Hematopoietic multipotent progenitor cell treated with erythropoietin and hydrocortisone succinate and interleukin-3 and kit ligand, for 15 days (in vitro differentiated cells): ENCODE measurements at places on chromosomes 5 and 9.

GRCh38 chr5:65395526-65396155 is 86.1 kb downstream of the ADAMTS6 start:
- DNase-seq = no peak

- DNase-seq = no peak
These were observed 63.8 kb downstream of the BNC2 start for GRCh38 chr9:16806674-16807073.

GRCh38 chr5:98813755-98814154 is 40.3 kb downstream of the RGMB start:
- DNase-seq = no peak

- DNase-seq = no peak
These were observed 24.4 kb upstream of the SYNPO start for GRCh38 chr5:150616024-150616470.

- no peak for DNase-seq
These were observed 23.7 kb upstream of the STARD4 start for GRCh38 chr5:111535879-111536549.

- DNase-seq = peak; percentile 36
These were observed 263.2 kb downstream of the DMAC1 start for GRCh38 chr9:7536310-7536939.

DNA sequence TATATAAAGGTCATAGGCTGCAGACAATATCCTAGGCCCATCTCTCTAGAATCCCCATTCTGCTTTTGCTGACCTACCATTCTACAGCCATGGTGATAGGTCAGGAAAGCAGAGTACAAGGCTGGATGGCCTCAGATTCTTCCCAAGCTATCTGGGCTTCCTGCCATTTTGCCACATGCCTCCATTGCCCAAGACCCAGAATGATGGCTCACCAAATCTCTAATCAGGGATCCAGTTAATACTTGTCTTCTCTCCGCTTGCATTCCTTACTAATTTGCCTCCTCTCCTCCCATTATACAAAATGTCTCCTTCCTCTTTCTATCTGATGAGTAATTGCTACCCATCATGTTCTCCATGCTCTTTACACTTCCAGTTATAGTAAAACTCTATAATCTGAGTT is 22.7 kb upstream of the NDUFS4 start:
- no peak for DNase-seq

- DNase-seq = no peak
These were observed 585.7 kb upstream of the ZNF608 start for GRCh38 chr5:125331987-125332598.

GRCh38 chr9:29439961-29440360 is 1866.7 kb upstream of the C9orf72 start:
- DNase-seq = no peak

- DNase-seq = no peak
These were observed 51.3 kb downstream of the LMX1B start for GRCh38 chr9:126664900-126665643.

GRCh38 chr9:133584559-133585476 is 24.4 kb downstream of the FAM163B start:
- no peak for DNase-seq

DNA sequence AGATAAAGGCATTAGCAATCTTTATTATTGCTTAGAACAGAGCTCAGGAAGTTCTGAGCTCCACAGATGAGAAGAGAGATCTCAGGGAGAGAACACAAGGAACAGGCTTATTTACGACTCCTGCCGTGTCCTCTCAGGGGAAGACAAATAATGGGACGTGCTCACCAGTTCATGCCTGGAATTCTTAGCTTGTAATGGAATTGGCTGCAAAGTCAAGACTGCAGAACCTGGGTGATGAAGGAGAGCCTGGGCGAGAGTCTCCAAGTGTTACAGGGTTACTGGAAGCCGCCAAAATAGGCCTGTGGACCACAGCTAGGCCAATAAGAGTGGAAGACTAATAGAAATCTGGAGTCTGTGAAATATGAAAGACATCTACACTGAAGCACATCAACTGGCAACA is 174.5 kb upstream of the ADAMTSL1 start:
- no peak for DNase-seq

- DNase-seq = no peak
These were observed 179.1 kb downstream of the AUH start for GRCh38 chr9:91182429-91183225.

DNA sequence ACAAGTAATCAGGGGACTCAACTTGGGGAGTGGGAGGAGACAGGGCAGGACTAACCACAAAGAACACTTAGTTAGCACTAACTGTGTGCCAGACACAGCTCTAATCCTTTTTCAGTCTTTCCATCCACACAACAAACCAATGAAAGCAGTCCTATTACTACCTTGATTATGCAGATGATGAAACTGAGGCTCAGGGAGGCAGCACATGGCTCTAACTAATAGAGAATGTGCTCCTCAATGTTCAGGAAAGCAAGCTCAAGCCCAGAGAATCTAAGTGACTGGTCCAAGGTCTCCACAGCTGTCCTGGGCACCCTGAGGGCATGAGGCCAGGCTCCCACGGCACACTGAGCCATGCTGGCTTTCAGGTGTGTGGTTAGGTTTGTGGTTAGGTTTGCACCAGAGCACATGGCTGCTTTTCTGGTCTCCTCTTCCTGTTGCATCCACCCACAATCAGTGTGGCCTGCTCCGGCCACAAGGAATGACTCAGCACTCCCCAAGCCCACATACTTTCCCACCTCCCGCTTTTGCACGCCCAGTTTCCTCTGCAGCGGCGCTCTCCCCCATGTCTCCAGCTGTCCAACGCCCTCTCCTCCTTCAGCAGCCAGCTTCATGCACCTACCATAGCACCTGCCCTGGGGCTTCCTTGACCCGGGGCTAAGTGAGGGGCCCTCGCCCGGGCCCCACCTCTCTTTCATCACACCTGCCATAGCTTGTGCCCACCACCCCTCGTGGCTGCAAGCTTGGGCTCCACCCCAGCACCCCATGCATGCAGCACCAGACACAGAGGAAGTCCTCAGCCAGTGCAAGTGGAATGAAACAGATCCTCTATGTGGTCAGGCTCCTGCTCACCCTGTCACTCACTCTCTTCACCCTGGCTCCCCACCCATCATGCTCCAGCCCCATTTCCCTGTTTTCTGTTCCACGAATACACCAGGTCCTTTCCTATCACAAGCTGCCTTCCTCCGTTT is 133.1 kb downstream of the GABBR2 start:
- DNase-seq = no peak

DNA sequence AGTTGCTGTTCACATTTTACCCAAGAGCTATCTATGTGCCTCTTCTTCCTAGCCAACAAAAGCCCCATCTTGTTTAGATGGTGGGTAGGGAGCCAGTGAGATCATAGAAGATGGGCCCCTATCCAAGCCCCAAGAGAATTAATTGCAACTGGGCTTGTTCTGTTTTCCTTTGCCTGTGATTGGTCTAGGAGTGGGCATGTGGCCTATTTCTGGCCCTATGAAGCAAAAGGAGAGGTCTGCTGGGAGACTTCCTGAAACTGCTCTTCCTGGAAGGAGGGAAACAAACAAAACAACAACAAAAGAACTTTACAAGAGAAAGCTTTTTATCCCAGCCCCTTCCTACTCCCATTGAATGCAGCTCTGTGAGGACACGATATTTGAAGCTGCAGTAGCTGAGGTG is 32.5 kb upstream of the ALDOB start:
- DNase-seq = no peak

DNA sequence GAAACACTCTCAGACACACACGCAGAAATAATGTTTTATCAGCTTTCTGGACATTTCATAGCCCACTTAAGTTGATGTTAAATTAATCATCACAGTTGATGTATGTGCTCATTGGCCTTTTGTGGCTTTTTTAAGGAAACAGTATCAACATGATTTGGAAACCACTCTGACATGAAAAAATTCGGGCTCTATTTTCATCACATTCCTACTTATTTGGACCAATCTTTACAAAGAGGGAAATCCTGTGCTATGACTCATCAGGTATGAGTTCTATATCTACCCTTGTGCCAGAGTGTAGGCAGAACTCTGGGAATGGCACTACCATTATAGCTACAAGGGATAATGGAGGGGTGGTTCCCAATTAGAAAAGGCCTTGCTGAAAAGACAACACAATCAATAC is 388.4 kb upstream of the PTGER4 start:
- no peak for DNase-seq

- DNase-seq = no peak
These were observed 886.2 kb upstream of the DMAC1 start for GRCh38 chr9:8685825-8686224.

DNA sequence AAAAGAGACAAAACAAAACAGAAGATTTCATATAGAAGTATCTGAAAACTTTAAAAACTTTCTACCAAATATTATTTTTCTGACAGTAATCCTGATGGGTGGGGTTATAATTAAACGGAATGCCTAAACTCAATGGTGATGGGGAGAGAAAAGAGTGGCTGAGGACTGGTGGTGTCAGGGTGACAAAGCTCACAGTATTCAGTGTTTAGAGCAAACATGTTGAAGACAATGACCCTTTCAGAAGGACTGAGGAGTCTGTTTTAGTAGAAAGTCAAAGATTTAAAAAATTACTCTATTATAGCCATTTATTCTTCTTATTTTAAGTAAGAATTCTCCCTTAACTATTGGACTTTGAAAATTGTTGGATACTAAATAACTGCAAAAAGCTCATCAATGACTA is 1144.0 kb downstream of the TAF11L14 start:
- no peak for DNase-seq

- DNase-seq = no peak
These were observed 211.5 kb downstream of the GAPVD1 start for GRCh38 chr9:125472926-125473701.

DNA sequence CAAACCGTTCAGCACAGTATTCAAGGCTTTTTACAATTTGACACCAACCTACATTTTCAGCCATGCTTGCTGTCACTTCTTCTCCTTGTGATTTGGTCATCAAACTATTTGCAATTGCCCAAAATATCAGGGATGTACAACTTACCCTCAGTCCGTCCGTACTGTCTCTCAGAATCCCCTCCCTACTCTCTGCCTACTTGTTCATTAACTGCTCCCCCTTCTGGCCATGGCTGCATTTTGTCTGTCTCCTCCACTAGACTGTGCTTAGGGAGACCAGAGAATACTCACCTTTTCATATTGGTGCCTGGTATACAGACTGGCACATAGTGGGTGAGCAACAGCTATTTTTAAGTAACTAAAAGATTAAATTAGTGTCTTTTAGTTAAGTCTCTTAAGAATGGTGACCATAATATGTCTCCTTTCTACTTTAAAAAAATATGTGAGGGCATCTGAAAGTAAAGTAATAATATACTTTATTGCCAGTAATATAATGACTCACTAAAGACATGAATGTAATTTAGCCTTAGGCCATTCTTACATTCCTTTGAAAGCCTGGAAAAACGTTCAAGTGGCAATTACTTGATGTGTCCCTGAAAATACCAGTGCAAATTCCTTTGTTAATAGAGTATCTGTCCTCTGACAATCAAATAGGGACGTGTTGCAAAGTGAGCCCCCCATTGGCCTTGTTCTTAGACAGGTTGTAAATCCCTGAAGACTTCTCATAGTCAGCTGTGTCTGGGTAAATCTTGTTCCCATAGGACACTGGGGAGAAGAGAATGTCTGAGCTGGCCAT is 27.8 kb downstream of the PRLR start:
- no peak for DNase-seq

DNA sequence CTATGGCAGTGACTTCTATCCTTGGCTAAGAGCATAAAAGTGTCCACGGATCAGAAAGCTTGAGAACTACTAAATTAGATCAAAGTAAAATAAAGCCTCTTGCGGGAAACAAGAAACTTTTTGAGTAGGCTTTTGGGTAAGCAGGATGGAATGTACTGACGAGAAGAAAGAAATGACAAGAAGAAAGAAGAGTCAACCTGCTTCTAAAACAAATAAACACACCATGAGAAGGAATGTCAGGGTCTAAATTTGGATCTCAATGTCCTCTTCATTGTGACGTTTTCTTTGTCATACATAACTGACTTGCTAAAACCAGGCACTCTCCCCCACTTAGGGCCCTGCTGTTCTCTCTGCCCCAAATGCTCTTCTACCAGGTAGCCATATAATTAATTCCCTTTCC is 290.1 kb upstream of the PTGER4 start:
- no peak for DNase-seq

GRCh38 chr9:105311306-105311705 is 66.9 kb downstream of the SLC44A1 start:
- DNase-seq = no peak

GRCh38 chr5:88195636-88196035 is 73.0 kb downstream of the TMEM161B start:
- no peak for DNase-seq

- DNase-seq = no peak
These were observed 182.2 kb downstream of the FSTL4 start for GRCh38 chr5:133430095-133430494.

GRCh38 chr5:179823937-179824744 is 3.4 kb downstream of the SQSTM1 start:
- DNase-seq = no peak

- DNase-seq = no peak
These were observed 43.0 kb downstream of the FSTL4 start for GRCh38 chr5:133569347-133569746.

DNA sequence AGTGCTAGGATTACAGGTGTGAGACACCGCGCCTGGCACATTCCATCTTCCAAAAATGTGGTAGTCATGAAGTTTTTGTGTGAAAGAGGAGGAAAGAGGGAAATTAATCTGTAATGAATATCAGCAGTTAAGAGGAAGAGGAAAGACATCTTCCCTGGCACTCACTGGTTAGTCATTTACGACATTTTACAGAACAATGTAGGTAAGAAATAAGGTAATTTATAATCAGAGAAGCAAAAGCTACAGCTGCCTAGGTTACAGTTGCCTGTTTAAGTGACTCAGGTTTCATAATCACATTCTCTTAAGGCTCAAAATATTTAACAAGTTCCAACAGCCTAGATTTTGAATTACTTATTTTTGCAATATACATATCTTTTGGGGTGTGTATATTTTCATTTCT is 26.9 kb downstream of the CNOT6 start:
- DNase-seq = no peak

- no peak for DNase-seq
These were observed 77.2 kb downstream of the TMC1 start for GRCh38 chr9:72598639-72599038.

DNA sequence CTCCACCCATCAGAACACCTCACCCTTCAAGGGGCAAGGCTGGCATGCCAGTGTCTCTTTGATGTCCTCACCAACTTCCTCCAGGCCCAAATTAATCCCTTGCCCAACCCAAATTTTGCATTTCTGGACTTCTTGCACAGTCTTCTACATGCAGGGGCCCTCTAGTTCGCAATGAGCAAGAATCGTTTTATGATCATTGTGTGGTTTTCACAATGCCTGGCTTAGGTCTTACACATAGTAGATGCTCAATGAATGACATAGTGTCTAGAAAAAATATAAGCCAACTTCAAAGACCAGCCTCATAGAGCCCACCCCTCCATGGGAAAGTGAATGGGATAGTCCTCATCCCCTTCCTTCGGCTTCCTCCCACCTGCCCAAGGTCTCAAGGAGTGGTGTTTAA is 9.8 kb upstream of the ESM1 start:
- no peak for DNase-seq
